Psoas muscle (tissue), 8 donors: ENCODE measurements at places on chromosomes 4 and X. TPM values are rescaled to one million over a fixed set of nuclear protein-coding genes. Genes with fewer than 3 reads are reported as not detected.

GRCh38 chr4:40648131-40648530 lies 18.5 kb upstream of the RBM47 start:
- no peak for DNase-seq

DNA sequence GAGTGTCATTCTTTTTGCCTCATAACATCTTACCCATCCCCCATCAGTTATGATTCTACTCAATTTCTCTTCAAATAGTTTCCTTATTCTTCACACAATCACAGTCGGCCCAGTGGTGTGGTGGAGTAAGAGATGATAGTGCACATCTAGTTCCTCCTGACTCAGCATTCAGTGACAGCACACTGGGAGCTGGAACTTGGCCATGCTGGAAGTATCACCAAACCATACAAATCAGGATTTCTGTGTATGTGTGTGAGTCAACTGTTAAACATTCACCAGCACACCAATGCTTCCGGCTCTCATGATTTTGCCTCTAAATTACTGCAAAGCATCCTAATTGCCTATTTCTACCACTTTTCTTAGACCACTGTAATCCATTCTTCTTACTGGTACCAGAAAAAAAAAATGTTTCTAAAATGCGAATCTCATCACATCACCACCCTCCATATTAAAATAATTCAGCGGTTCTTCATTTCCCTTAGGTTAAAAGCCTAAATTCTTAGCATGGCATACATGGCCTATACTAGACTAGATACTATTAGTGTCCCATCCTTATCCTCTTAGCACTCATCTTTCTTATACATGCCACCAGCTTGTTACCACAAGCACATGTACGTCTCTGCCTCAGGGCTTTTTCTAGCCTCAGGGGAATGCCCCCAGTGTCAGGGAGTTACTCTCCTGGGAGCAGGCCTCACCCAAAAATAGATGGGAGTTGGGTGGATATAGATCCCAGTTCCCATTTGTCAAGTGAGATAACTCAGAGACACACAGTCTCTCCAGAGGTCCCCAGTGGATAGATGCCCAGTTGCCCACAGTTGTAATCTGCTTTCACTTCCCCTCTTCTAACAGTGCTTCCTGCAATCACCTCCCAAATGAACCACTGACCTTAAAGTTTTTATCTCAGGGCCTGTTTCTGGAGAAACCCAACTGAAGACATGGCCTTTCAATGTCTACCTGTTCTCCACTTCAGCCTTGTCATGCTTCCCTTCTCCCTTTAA lies 49.2 kb upstream of the DDX53 start:
- no peak for DNase-seq

- no peak for DNase-seq
Measured at GRCh38 chr4:184198190-184198589, 19.5 kb downstream of the ENPP6 start.

SOWAHB gene
- not detected for total RNA-seq

DNA sequence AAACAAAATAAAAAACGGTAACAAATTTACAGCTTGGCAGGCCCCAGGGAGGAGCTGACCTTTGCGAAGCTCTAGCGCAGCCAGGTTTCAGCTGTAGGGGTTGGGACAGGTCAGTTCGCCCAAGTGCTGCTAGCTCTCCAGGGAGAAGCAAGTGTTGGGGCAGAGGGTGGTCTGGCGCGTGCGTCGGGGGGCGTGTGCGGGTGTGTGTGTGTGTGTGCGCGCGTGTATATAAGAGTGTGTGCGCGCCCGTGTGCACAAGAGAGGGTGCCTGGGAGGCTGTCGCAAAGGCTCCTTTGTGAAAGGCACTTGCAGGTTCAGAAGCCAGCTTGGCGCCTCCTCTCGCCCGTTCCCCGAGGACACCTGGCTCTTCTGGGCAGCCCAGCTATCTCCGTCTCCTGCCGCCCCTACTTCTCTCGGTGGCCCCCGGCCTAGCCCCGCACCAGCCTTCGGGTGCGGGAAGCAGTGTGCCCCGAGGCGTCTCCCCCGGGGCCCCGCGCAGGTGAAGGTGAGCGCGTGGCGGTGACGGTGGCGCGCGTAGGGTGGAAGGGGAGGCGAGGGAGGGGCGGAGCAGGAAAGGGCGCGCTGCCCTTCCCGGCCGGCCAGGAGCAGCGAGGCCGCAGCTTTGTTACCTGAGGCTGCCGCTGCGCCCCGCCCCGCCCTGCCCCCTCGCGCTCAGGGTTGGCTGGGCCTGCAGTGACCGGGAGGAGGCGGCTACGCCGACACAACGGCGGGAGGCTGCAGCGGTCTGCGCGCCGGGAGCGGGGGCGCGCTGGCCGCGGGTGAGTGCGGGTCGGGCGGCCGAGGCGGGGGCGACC lies at the start of gene FHDC1:
Gene FHDC1, plus strand, starts transcription at position 693 of the 815 bp plus-strand sequence. CDS start 6,735 bp downstream, outside the sequence.
- DNase-seq: peak; percentile 17

GRCh38 chr4:2075171-2075986 lies 16.3 kb downstream of the NAT8L start:
- no peak for DNase-seq

DCAF8L2 gene
- not detected for total RNA-seq

USP51 gene
- 0.50 TPM for total RNA-seq

DNA sequence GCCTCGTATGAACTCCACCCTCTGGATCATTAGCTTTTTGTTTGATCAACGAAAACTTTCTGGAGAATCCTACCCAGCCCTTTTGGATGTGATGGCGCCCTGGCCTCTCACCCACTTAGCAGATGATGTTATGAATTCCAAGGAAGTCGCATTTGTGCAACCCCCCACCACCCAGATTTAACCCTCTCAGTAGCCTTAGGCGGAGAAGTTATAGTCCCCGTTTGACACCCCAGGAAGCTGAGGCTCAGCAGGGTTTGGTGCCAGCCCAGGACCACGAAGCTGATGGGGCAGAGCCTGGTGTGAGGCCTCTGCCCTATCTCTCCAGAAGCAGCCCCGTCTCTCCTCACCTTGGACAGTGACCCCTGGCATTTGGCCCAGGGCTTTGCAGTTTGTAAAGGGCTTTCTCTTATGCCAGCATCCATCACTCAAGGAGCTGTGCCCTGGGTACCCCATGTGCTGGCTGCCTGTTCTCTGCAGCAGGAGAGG lies 1.0 kb downstream of the WFS1 start:
- DNase-seq: peak; percentile 45

DNA sequence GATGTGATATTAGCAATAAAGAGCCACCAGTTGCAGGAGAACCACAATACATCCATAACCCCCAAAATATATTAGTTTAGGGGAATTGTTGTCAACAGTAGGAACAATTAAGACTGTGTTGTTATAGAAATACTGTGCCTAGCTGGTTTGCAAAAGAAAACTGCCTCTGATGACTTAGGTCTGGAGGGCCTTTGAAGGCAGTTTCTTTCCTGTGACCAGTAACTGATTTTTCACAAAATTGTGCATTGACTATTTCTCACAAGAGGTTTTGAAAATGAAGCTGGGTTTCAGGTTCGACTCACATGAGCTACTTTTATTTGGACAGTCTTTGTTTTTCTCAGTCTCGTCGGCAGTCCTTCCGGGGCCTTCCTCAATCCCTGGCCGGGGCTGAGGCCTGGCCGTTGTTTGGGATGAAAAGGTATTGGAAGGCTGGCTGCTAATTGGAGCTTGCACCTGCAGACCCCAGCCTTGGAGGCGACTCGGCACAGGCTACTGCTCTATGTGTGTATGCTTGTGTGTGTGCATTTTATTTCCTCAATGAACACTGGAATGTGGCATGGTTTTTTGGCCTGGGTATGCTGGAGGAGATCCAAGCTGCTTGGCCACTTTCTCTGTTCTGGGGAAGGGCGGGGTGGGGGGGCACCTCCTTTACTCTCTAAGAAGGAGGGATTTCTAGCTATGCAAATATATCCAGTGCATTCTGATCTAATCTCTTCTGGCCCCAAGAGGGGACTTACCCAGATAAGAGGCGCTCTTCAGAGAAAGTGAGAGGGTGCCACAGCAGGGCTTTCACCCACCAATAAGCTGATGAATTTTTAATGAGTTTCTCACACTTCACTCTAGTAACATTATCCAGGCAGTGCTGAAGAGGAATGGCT lies 49.5 kb upstream of the LNX1 start:
- DNase-seq: no peak

SLC9A7 gene
- 14.0 TPM for total RNA-seq

DNA sequence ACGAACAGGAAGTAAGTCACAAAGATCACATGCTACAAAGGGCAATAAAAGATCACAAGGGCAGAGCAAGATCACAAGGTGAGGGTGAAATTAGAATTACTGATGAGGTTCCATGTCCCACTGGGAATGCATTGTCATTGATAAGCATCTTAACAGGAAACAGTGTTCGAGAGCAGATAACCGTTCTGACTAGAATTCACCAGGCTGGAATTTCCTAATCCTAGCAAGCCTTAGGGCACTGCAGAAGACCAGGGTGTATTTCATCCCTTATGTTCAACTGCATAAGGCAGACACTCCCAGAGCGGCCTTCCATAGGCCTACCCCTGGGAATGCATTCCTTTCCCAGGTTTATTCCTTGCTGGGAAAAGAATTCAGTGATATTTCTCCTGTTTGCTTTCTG lies 980.6 kb upstream of the LCORL start:
- DNase-seq: no peak

- DNase-seq: no peak
Measured at GRCh38 chr4:141046255-141046654, 87.0 kb downstream of the RNF150 start.

TLR8 gene
- 0.45 TPM for total RNA-seq

DNA sequence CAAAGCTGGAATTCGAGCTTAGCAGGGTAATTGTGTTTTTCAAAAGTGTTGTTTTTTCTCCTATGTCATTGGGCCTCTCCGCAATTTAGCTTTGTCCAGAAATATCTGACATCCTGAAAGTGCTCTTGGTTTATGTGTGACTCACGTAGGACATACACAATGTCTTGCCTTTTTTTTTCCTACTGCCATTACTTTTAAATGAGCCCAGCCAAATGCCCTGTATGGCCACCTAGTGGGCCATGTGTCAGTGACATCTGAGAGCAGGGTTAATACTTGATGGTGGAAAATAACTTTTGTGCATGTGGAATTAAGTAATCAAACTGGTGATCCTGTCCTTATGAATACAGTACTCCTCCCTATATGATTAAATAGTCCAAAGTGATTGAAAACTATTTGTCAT lies 1411.1 kb upstream of the TENM3 start:
- DNase-seq: no peak

- DNase-seq: no peak
Measured at GRCh38 chrX:130593911-130594310, 192.1 kb downstream of the RBMX2 start.

DNA sequence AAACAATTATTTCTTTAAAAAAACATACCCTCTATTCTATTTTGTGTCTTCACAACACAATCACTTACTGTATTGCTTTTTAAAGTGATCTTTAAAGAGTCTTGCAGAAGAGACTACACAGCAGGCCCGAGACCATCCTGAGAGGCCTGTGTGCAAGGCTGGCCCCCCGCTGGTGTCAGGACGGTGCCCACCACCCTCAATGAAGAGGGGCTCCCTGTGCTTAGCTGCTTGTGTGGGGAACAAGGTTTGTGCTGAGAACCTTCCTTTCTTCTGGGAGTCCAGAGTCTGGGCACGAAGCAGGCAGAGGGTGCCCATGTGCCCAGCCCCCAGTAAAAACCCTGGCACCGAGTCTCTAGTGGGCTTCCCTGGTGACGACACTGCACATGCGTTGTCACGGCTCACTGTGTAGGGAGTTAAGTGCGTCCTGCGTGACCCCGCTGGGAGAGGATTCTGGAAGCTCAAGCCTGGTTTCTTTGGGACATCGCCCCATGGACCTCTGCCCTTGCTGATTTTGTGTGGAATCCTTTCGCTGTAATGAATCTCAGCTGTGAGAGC lies 22.0 kb downstream of the RGS12 start:
- DNase-seq: no peak

DNA sequence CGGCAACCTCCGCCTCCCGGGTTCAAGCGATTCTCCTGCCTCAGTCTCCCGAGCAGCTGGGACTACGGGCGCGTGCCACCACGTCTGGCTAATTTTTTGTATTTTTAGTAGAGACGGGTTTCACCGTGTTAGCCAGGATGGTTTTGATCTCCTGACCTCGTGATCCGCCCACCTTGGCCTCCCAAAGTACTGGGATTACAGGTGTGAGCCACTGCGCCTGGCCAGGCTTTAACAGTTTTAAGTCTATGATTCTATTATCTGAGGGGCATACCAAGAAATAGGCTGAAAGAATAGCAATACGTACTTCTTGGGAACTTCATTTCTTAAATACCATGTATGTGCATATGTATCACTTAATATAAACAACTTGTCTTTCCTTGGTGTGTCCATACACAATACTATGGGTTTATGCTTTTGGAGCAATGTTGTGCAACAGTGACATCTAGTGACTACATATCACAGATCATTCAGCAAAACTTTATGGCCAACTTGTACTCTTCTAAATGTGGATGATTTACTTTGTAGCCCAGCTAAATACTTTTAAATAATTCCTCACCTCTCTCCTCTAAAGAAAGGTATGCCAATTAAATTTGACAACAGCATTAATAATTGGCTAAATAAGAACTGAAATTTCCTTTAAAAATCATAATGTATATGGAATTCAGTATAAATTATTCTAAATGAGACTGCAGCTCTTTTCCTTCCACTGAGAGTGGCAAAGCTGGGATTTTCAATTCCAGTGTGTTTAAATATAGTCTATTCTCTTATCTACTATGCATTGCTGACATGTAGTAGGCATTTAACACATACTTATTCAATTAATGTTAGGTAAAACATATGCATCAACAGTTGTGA lies 10.4 kb downstream of the SLC9B1 start:
- DNase-seq: no peak

MAGEA12 gene
- total RNA-seq: not detected

- DNase-seq: no peak
Measured at GRCh38 chrX:18941896-18942295, 42.0 kb downstream of the PHKA2 start.

- DNase-seq: no peak
Measured at GRCh38 chrX:46913667-46914066, 1.4 kb downstream of the JADE3 start.

- DNase-seq: no peak
Measured at GRCh38 chrX:24498181-24498580, 33.1 kb downstream of the PDK3 start.
